ENCODE measurements at places on chromosomes 11 and 22. TPM values are rescaled to one million over a fixed set of nuclear protein-coding genes. Genes with fewer than 3 reads are reported as not detected.

Gene PIWIL4
- polyA plus RNA-seq = 1.7 TPM

Gene SCUBE1
- 3.0 TPM for polyA plus RNA-seq

Gene CSRP3
- 1.7 TPM for polyA plus RNA-seq

Gene NELL1
- not detected for polyA plus RNA-seq

Gene OVCH2
- polyA plus RNA-seq = not detected

Gene SCGB2A2
- polyA plus RNA-seq = not detected

Gene TRIM22
- polyA plus RNA-seq = 39.4 TPM

Gene HMGXB4
- 4.8 TPM for polyA plus RNA-seq

Gene USP35
- polyA plus RNA-seq = 2.8 TPM

Gene KCNK7
- polyA plus RNA-seq = not detected

Gene LDHAL6A
- not detected for polyA plus RNA-seq

Gene P2RY2
- 4.7 TPM for polyA plus RNA-seq

Gene KCNJ1
- not detected for polyA plus RNA-seq

Gene EMSY
- polyA plus RNA-seq = 5.0 TPM

Gene CENPM
- 15.1 TPM for polyA plus RNA-seq

Gene NXPE1
- not detected for polyA plus RNA-seq
